ENCODE measurements at places on chromosomes 2 and 18.
A peak's percentile ranks its signal among the peaks of the same experiment; 100 is the strongest.

DNA sequence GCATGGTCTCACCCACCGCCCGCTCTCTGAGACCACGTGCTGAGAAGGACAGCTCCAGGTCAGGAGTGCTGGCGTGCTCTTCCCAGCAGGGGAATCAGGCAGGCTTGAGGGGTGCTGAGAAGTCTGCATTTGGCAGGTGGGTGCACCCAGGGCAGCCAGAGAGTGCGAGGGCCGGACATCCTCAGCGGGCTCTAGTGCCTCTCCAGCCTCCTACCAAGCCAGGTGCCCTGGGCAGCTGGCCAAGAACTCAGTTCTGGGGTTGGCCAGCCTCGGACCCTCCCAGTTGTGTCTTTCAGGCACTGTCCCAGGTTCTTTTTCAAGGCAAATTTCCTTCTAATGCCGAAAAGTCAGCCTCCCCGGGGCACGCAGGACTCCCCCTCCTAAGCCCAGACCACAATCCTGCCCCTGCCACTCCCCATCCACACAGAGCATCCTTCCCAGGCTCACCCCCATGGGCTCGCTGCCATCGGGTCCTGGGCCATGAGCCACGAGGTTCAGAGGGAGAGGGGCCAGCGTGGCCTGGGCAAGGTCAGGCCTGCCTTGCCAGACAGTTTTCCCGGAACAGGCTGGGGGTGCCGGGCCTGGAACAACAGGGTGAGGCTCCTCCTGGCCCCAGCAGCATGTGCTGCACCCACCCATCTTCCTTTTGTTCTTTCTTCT lies 52.2 kb upstream of the GPC1 start:
- no peak for DNase-seq

GRCh38 chr2:41998186-41999127 lies 49.4 kb upstream of the PKDCC start:
- no peak for DNase-seq

DNA sequence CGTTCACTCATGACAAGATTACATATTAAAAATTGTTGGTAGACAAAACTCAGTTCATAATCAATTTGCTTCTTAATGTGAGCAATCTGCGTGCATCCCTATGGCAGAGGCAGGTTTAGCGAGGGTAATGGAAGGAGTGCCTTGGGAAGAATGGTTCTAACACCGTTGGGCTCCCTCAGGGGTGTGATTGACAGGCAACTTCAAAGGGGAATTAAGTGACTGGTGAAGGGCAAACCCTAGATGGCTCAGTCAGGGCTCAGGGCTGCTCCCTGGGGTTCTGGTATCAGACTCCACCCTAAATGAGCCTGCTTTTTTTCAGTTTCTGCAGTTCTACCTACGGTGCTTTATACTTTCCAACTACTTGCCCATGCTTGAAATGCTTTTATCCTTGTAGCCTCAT lies 419.5 kb upstream of the CELF4 start:
- DNase-seq = peak; percentile 17

GRCh38 chr2:132651115-132652045 lies 18.6 kb downstream of the LYPD1 start:
- DNase-seq = peak; percentile 23

GRCh38 chr18:34595690-34596089 lies 114.4 kb upstream of the DTNA start:
- no peak for DNase-seq

DNA sequence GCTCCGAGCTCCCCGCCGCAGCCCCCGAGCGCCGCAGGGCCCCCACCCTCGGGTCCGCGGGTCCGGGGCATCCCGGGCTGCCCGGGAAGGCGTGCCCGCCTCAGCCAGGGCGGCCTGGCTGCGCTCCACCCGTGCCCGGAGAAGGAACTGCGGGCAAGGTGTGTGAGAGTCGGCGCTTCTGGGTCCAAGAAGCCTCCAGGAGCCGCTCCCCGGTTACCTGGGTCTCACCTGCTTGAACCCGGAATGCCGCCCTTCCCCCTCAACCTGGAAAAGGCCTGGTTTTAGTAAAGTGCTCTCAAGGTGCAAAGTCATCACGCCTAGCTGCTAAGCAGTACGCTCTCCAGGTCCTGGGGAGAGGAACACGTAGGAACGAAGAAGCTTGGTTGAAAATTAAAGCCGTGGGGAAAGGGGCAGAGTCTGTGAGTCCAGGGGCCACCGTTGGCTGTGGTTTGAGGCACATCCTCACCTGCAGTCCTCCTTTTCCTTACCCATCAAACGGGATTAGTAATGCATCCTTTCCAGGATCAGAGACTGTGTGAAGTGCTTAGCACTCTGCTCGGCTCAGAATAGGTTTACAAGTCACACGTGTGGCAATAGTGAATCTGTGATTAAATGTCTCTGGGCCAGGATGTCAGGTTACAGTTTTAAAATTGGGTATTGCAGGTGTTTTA lies 1.2 kb downstream of the ASAP2 start:
- peak; percentile 10 for DNase-seq

DNA sequence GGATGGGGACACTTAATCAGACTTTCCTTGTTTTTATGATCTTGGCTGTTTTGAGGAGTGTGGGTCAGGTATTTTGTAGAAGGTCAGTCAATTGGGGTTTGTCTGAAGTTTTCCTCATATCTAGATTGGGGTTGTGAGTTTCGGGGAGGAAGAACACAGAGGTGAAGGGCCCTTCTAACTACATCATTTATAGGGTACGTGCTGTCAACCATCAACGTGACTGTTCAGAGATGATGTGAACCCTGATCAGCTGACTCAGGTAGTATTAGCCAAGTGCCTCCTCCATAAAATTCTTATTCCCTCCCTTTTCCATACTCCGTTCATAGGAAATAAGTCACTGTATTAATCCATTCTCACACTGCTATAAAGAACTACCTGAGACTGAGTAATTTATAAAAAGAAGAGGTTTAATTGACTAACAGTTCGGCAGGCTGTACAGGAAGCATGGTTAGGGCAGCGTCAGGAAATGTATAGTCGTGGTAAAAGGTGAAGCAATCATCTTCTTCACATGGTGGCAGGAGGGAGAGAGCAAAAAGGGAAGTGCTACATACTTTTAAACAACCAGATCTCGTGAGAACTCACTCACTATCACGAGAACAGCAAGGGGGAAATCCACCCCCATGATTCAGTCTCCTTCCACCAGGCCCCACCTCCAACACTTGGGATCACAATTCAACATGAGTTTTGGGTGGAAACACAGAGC lies 547.1 kb upstream of the LINC00305 start:
- DNase-seq = no peak

- no peak for DNase-seq
Observed at GRCh38 chr2:206031162-206031784, 54.7 kb downstream of the INO80D start.

DNA sequence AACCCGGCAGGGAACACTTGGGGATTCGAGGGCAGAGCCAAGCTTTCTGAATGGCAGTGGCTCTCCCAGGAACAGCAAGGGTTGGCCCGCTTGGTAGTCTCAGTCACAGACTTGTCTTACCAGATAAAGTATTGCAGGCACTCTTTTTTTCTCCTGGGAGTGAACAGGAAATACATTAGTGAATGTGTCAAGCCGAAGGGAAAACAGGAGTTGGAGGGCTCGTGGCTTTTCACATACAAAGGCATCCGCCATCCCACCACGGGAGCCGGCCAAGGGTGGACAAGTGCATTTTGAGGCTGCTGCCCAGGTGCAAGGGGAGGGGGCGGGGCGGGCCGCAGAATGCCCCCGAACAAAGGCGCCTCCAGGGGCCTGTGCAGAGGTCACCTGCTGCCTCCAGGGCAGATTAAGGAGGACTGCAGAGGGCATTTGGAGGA lies 163.3 kb upstream of the SIX3 start:
- DNase-seq = peak; percentile 70

GRCh38 chr2:69779258-69780001 lies 37.5 kb downstream of the ANXA4 start:
- no peak for DNase-seq

DNA sequence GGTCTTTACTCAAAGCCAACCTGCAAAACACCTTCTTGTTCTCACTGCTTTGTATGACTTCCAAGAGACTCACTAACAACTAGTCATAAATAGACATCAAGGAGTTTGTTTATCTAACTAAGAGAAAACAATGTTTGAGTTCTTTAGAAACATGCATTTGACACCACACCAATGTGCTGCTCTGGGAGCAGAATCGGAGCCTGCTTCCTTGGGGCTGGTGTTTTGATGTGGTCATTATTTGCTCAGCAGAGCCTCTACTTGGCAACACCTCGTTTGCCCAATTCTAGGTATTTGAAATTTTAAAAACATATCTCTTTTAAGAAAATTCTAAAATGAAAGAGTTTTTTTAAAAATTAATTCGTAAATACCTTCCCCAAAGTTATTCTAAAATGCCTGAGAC lies 167.5 kb downstream of the BCL2 start:
- no peak for DNase-seq

- no peak for DNase-seq
Observed at GRCh38 chr2:31284107-31284506, 50.2 kb downstream of the EHD3 start.

DNA sequence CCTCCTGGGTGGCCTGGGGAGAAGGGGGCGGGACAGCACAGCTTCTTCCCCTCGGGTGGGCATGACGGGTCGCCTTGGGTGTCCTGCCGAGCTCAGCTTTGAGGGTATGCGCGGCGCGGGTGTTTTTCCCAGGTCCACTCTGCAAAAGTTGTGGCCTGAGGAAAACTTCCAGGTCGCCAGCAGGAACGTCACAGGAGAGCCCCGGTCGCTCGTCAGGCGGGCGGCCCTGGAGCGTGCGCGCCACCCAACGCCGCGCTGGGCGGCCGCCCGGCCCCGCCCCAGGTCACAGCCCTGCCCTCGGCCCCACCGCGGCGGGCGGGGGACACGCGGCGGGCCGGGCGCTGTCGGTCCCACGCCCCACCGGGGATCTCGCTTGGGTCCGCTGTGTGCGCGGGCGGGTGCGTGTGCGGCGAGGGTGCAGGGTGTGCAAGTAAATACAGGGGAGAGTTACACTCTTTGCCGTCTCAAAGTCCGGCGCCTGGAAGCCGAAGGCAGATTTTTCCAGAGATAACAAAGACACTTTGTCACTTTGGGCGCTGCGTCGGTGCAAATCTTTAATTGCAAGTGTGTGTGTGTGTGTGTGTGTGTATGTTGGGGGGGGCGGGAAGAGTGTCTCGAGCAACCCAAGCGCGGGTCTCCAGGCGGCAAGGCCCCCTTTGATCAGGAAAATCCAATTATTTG lies 616 bp upstream of the SP5 start:
- DNase-seq = peak; percentile 12

DNA sequence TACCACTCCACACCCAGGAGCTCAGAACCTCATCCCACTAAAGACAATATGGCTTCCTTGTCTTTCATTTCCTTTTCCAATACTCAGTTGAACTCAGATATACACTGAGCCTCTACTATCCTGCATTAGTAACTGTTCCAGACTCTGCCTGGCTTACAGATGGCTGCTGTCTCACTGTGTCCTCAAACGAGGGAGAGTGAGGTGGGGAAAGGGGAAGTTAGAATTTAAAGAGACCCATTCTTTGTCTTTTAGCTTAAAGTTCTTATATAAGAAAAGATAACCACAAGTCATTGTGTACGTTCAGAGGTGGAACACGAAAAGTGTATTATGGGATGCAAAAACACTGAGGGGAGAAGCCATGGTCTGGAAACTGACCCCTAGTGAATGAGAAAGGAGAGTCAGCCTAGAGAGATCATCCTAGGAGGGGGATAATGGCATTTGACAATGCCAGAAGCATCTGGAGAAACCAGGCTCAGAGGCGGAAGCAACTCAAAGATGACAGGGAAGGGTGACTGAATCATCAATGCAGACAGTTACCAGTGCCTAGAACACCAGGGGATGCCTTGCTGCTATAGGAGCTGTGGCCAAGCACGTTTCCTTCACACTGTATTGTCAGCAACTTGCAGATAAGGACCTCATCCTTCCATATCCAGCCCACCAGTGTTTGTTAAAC lies 170.7 kb downstream of the CYRIA start:
- no peak for DNase-seq

GRCh38 chr18:75638776-75639471 lies 211.4 kb upstream of the SMIM21 start:
- DNase-seq = no peak

- no peak for DNase-seq
Observed at GRCh38 chr2:28219758-28220368, 172.8 kb upstream of the FOSL2 start.

- no peak for DNase-seq
Observed at GRCh38 chr18:74517236-74517630, 17.1 kb upstream of the CNDP1 start.

DNA sequence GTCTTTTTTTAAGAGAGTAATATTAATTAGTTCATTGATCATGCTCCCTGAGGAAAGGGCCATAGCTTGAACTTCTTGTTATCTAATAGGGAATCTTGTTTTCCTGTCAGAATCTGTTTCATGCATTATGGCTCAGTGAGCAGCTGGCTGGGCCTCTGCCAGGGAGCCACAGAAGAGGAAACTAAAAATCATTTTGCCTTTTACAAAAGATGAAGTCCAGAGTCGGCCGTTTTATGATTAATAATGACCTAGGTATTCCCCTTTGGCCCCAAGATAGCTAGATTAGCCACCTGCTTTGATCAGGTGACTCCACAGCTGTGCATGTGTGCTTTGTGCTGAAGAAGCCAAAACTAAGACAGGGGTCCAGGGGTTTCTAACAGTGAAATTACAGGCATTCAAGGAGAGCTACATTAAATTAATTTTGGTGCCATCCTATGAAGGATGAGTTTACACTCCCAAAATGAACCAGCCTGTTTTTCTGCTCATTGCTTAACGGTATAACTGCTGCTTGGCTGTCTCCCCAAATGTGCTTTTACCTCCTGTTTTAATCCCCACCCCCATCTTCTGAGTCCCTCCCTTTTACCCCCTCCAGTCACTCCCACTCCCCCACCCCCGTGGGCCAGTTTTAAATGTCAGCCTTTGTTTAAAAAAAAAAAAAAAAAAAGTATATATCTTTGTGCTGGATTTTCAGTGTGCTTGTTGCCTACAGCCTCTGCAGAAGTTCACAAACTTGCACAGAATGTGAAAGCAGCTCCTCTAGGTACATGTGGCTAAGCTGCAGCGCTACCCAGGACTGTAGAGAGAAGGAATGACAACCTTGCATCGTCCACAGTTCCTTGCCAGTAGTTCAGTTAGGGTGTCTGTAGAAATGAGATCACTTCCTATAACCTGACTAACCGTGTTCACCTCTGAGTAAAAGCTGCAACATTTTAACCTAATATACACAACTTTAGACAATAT lies 93.1 kb downstream of the CABLES1 start:
- no peak for DNase-seq

DNA sequence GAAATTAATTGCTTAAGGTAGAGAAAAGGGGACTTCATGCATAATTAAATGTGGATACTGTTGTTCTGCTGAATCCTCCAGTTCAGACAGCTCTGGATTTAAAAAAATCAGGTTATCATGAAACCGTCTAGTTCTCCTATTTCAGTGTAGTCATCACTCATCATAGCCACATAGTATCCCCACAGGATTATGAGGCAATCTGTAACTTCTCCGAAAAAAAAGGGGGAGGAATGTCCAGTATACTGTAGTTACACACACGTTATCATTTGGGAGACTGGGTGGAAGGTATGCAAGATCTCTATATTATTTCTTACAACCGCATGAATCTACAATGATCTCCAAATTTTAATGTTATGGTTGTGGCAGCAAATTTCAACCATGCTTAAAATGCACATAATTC lies 114.0 kb downstream of the HIBCH start:
- no peak for DNase-seq

GRCh38 chr2:19847486-19847885 lies 54.3 kb downstream of the TTC32 start:
- DNase-seq = no peak
